Neuronal stem cell (in vitro differentiated cells): ENCODE measurements at places on chromosomes 3 and 15.

DNA sequence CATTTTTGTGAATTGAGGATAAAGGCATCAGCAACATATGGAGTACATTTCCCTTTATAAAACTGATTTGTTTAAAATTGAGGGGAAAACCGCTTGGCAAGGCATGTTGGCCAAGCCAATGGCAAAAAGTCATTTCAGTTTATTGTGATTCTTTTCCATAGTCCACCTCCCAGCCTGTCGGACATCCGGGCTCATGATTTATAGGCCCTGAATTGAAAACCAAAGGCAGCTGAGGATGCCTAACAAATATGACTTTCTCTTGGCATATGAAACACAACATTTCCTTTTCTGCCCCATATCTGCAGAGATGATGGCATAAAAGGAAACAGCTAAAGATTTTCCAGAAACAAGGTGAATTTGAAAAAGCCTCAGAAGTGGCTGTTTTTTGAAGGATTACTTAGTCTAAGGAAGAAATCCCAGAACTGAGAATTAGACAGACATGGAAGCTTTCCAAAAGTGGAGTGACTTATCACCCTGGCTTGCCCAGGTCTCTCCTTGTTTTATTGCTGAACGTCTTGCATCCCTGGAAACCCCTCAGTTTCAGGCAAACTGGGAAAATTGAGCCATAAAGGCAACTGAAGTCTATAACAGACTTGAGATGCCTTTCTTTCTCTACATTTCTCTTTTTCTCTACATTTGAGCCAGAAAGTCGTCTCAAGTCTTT is 74.0 kb downstream of the COL8A1 start:
- peaks cover 6% of the 10 kb centered on the region for H3K4me1 ChIP-seq
- DNase-seq, result no peak
- no peak overlapping the region for H3K27ac ChIP-seq
- no peaks in the 10 kb centered on the region for H3K27me3 ChIP-seq
- H3K4me3 ChIP-seq, result no peak overlapping the region

DNA sequence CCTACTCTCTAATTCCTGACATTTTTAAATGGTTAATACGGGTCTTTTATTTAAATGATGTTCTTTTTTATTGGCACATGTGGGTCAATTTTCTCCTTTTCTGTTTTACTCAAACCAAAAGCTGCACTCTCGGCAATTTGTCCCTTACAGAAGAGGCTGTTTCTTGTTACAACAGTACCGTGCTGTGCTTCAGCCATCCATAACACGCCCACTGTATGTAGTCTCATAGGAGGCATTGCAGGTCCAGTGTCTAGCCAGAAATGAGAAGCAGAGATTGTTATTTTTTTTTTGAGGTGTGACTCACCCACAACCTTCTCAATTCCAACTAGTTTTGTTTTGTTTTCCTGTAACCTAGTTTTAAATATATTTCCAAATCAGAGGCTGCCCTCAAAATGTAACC is 164.6 kb downstream of the GMNC start:
- no peak overlapping the region for H3K4me3 ChIP-seq
- peaks cover 2% of the 10 kb centered on the region for H3K4me1 ChIP-seq
- no peaks in the 10 kb centered on the region for H3K36me3 ChIP-seq
- H3K27me3 ChIP-seq, result peaks cover 10% of the 10 kb centered on the region
- H3K27ac ChIP-seq, result no peak overlapping the region

GRCh38 chr3:33629219-33629618 is 88.8 kb downstream of the CLASP2 start:
- H3K4me3 ChIP-seq, result no peak overlapping the region
- H3K36me3 ChIP-seq, result peaks cover 25% of the 10 kb centered on the region
- H3K27ac ChIP-seq, result no peak overlapping the region
- no peaks in the 10 kb centered on the region for H3K27me3 ChIP-seq

- H3K27me3 ChIP-seq, result no peaks in the 10 kb centered on the region
- no peak for DNase-seq
- H3K4me3 ChIP-seq, result peak overlapping the region; percentile 65
- peaks cover 14% of the 10 kb centered on the region for H3K4me1 ChIP-seq
Measured at GRCh38 chr15:65612616-65612946, 1.6 kb upstream of the INTS14 start.

GRCh38 chr3:102106416-102107097 is 257.2 kb downstream of the NFKBIZ start:
- no peak overlapping the region for H3K27ac ChIP-seq
- no peak for DNase-seq
- H3K36me3 ChIP-seq, result no peaks in the 10 kb centered on the region
- no peaks in the 10 kb centered on the region for H3K27me3 ChIP-seq
